Activated CD8-positive, alpha-beta T cell treated with anti-CD3 and anti-CD28 coated beads, Interleukin-2, amount 10 ng/mL, durations not matched to agents 7 days and 5 days (primary cell): ENCODE measurements at places on chromosomes 4 and X.

- H3K27me3 ChIP-seq = no peaks in the 10 kb centered on the region
- H3K27ac ChIP-seq = no peak overlapping the region
- H3K4me3 ChIP-seq = no peak overlapping the region
- H3K4me1 ChIP-seq = peaks cover 8% of the 10 kb centered on the region
- H3K36me3 ChIP-seq = no peaks in the 10 kb centered on the region
Measured at GRCh38 chr4:8538703-8539567, 41.3 kb upstream of the GPR78 start.

GRCh38 chr4:139799615-139800014 lies 134.0 kb downstream of the MGST2 start:
- H3K27me3 ChIP-seq = no peaks in the 10 kb centered on the region
- H3K4me1 ChIP-seq = peaks cover 26% of the 10 kb centered on the region
- H3K36me3 ChIP-seq = no peaks in the 10 kb centered on the region
- H3K27ac ChIP-seq = no peak overlapping the region
- no peak overlapping the region for H3K4me3 ChIP-seq

- no peaks in the 10 kb centered on the region for H3K27me3 ChIP-seq
- no peak overlapping the region for H3K27ac ChIP-seq
- H3K36me3 ChIP-seq = no peaks in the 10 kb centered on the region
- no peak overlapping the region for H3K4me3 ChIP-seq
- no peaks in the 10 kb centered on the region for H3K4me1 ChIP-seq
Measured at GRCh38 chrX:91108761-91109160, 325.9 kb upstream of the PABPC5 start.

DNA sequence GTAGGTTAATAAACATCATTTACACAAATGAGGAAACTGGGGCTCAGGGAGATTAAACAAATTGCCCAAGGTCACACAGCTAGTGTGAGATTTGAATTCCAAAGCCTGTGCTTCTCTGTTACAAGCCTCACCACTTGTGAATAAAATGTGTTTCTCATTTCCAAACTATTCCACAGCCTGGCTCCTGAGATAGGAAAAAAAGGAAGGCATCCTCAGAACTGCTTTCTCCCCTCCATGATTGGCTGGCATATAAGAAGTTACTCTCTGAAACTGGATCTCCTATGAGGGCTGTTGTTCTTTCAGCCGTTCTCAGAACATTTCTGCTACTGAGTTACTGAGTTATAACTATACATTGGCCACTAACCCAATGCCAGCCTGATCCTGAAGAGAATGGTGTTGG lies 237.9 kb downstream of the MAML3 start:
- H3K36me3 ChIP-seq = no peaks in the 10 kb centered on the region
- H3K27ac ChIP-seq = no peak overlapping the region
- DNase-seq = no peak
- H3K27me3 ChIP-seq = peaks cover 7% of the 10 kb centered on the region
- H3K4me3 ChIP-seq = no peak overlapping the region

DNA sequence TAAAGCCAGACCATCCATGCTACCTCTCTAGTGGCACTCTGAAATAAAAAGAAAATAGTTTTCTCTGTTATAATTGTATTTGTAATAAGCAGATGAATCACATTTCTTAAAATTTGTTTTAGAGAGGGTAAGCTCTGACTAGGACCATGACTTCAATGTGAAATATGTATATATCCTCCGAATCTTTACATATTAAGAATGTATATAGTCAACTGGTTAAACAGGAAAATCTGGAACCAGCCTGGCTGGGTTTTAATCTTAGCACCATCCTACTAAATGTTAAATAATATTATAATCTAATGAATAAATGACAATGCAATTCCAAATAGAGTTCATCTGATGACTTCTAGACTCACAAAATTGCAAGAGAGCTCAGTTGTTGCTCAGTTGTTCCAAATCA lies 1.5 kb downstream of the FGB start:
- H3K36me3 ChIP-seq = no peaks in the 10 kb centered on the region
- H3K4me3 ChIP-seq = no peak overlapping the region
- DNase-seq = no peak
- peaks cover 3% of the 10 kb centered on the region for H3K4me1 ChIP-seq
- no peak overlapping the region for H3K27ac ChIP-seq

GRCh38 chr4:21013501-21013900 lies 313.2 kb downstream of the PACRGL start:
- no peaks in the 10 kb centered on the region for H3K4me1 ChIP-seq
- H3K27ac ChIP-seq = no peak overlapping the region
- H3K36me3 ChIP-seq = no peaks in the 10 kb centered on the region
- no peaks in the 10 kb centered on the region for H3K27me3 ChIP-seq
- no peak for DNase-seq
- no peak overlapping the region for H3K4me3 ChIP-seq

- H3K4me1 ChIP-seq = no peaks in the 10 kb centered on the region
- no peak for DNase-seq
- no peaks in the 10 kb centered on the region for H3K27me3 ChIP-seq
- H3K4me3 ChIP-seq = no peak overlapping the region
- H3K36me3 ChIP-seq = no peaks in the 10 kb centered on the region
- no peak overlapping the region for H3K27ac ChIP-seq
Measured at GRCh38 chr4:14023036-14023435, 395.5 kb upstream of the BOD1L1 start.

DNA sequence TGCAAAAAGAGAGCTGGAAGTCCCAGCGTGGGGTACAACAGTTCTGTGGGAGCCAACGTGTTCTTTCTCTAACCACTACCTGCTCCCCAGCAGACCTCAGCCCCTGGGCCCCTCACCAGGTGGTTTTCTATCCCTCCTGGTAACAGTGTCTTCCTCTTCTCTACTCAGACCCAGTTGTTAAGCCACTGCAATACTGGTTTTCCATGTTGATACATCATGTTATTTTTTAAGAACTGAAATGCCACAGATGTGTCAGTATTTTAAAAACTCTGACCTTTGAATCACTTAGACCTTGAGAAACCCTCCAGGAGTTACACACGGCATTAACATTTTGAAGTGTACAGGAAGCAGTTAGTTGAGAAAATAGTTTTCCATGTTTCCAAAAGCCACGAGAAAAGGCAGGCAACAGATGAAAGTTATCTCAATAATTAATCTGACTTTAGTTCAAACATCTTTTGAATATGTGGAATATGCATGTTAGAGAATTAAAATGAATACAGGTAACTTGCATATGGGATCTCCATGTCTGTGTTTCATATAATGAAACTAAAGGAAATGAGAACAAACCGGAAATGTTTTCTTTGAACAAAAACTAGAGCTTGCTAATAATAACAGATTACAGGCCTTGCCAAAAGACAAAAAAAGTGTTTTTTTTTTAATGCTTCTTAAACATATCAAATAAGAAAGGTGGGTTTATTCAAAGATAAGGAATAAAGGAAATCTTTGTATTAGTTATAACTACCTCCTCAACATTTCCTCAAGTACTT lies 108.8 kb downstream of the ZNF827 start:
- H3K27ac ChIP-seq = peak overlapping the region; percentile 91
- H3K36me3 ChIP-seq = peaks cover 41% of the 10 kb centered on the region
- peak; percentile 37 for DNase-seq
- H3K4me3 ChIP-seq = peak overlapping the region; percentile 61

- H3K27ac ChIP-seq = peak overlapping the region; percentile 6
- H3K27me3 ChIP-seq = no peaks in the 10 kb centered on the region
- H3K36me3 ChIP-seq = no peaks in the 10 kb centered on the region
- H3K4me3 ChIP-seq = no peak overlapping the region
- no peak for DNase-seq
- peaks cover 71% of the 10 kb centered on the region for H3K4me1 ChIP-seq
Measured at GRCh38 chr4:38673130-38673978, 9.4 kb downstream of the KLF3 start.

DNA sequence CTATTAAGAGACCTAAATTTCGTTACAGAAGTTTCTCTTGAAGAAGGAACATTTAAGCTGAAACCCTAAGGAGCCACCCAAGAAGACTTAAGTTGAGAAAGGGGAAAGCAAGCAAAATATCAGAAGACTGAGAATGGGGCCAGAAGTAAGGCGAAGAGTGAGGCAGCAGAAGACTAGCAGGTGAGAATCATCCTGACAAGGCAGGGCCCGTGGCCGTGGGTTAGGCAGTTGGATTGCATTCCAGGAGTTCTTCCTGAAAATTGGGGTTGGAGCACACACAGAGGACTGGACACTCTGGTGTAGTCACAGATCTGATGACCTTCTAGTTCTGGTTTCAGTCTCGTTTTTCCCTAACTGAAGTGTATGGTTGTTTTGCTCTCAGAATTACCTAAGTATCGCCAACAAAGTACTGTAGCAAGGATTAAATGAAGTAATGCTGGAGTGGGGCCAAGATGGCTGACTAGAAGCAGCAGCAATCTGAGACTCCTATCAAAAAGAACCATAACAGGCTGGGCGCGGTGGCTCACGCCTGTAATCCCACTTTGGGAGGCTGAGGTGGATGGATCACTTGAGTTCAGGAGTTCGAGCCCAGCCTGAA lies 94.4 kb upstream of the GUCY1A1 start:
- H3K4me3 ChIP-seq = no peak overlapping the region
- no peaks in the 10 kb centered on the region for H3K36me3 ChIP-seq
- H3K27ac ChIP-seq = no peak overlapping the region
- H3K27me3 ChIP-seq = no peaks in the 10 kb centered on the region
- H3K4me1 ChIP-seq = no peaks in the 10 kb centered on the region

DNA sequence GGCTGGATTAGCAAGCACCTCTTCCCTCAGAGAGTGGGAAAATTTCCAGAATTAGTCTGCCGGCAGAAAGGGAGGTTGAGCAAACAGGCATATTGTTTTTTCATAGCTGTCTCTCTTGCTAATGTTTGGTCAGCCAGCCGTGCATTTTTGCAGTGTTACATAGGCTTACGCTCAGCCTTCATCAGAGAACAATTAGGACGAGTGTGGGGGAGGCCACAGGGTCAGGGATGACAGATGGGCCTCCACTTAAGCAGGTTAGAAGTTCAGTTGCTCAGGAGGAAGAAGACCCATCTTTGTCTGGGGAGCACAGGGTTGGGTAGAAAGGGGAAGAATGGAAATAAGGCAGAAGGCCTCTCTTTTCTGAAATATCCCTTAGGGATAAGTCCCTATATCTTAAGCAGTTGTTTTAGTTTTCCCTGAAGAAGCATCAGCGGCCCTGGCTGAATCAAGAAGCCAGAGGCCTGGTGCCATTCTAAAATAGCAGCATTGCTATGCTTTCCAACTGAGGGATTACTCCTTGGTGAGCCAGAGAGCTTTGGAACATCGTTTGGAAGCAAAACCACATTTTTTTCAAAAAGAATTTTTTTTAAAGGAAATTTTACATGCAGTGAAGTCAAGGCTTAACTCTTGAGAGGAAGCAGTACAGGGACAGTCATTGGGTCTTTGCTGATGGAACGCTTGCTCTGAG lies 118.8 kb downstream of the SMIM20 start:
- H3K36me3 ChIP-seq = no peaks in the 10 kb centered on the region
- peaks cover 10% of the 10 kb centered on the region for H3K27me3 ChIP-seq
- H3K4me3 ChIP-seq = no peak overlapping the region
- no peak overlapping the region for H3K27ac ChIP-seq

- no peak overlapping the region for H3K4me3 ChIP-seq
- no peak overlapping the region for H3K27ac ChIP-seq
- H3K27me3 ChIP-seq = no peaks in the 10 kb centered on the region
- H3K4me1 ChIP-seq = no peaks in the 10 kb centered on the region
- no peaks in the 10 kb centered on the region for H3K36me3 ChIP-seq
Measured at GRCh38 chr4:63492515-63492914, 916.7 kb downstream of the TECRL start.

DNA sequence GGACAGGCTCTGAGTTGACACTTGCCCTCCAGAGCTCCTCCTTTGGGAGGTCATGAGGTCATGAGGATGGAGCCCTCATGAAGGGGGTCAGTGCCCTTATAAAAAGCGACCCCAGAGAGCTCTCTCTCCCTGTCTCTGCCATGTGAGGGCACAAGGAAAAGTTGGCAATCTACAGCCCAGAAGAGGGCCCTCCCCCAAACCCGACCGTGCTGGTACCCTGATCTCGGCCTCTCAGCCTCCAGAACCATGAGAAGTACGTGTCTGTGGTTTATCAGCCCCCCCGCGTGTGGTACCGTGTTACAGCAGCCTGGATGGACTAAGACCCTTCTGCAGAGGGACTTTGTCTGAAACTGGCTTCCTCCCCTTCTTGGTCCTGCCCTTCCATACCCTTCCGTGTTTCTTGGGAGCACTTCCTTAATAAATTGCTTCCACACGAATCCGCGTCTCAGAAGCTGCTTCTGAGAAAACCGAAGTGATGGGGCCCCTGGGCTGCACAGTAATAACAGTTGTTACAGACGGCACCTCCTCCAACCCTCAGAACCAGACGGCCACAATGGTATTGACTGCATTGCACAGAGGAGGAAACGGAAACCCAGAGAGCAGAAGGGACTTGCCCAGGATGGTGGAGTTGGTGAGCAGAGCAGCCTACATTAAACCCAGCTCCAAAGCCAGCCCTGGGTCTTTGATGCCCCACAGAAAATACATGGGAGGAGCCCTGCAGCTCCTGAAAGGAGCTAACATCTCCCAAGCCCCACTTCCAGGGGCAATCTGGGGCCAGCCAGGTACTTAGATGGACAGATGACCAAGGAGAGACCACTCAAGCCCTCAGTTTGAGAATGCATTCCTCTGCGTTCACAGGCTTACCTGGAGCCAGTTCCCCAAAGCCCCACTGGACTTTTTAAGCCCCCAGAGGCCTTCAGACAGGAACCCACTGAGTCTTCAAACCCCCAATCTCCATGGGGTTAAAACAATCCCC lies 242.7 kb downstream of the BCOR start:
- H3K27ac ChIP-seq = peak overlapping the region; percentile 98
- DNase-seq = peak; percentile 87
- H3K4me3 ChIP-seq = peak overlapping the region; percentile 76
- peaks cover 9% of the 10 kb centered on the region for H3K36me3 ChIP-seq
- H3K27me3 ChIP-seq = no peaks in the 10 kb centered on the region

DNA sequence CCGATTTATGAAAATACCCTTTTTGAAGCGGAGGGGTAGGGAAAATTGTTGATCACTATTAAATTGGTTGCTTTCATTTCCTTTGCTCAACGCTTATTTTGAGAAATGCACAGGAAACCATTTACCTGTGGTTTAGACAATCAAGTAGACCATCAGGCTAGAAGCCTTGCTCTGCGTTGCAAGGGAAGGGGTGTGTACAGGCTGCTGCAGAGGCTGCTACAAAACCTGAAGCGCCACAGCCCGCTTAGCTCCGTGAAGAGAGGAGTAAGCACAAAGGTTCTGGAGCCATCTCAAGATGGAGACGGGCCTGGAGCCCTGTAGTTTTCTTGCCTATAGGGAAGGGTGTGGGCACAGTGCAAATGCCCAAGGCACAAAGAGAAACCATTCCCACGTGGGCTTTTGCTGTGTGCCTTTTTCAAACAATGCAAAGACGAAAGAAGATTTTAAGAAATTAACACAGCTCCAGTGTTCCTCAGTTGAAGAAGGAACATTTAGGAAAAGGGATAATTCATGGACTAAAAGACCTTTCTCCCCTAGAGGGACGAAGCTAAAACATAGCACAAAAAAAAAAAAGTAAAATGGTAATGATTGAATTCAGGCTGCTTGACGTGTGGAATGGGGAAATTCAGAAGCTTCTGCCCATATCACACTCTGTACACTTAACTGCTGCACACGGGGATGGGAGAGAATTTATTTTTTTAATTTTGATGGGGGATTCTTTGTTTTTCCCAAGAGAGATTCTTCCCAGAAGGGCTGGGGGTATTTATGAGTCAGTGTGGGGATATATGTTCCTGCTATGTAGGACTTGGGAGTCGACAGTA lies 3.5 kb downstream of the TMSB4X start:
- no peaks in the 10 kb centered on the region for H3K27me3 ChIP-seq
- DNase-seq = peak; percentile 82
- H3K4me1 ChIP-seq = peaks cover 39% of the 10 kb centered on the region
- H3K4me3 ChIP-seq = peak overlapping the region; percentile 95
- peaks cover 49% of the 10 kb centered on the region for H3K36me3 ChIP-seq
- H3K27ac ChIP-seq = peak overlapping the region; percentile 98
